ENCODE measurements at places on chromosomes 3 and 15.

DNA sequence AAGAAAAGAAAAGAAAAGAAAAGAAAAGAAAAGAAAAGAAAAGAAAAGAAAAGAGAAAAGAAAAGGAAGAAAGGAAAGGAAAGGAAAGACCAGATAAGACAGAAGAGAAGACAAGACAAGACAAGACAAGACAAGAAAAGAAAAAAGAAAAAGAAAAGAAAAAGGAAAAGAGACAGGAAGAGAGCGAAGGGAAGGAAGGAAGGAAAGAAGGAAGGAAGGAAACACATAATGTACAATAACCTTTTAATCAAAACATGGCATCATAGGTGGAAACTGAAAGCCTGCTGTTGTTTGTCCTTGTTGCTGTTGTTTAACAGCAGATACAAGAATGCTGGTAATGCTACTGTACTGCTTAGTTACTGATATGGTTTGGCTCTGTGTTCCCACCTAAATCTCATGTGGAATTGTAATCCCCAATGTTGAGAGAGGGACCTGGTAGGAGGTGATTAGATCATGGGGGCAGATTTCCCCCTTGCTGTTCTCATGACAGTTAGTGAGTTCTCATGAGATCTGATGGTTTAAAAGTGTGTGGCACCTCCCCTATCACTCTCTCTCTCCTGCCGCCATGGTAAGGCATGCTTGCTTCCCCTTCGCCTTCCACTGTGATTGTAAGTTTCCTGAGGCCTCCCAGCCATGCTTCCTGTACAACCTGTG is 67.3 kb downstream of the MCF2L2 start:
- DNase-seq = no peak

GRCh38 chr3:64612916-64613526 is 74.8 kb downstream of the ADAMTS9 start:
- no peak for DNase-seq

GRCh38 chr15:90790561-90790960 is 73.4 kb downstream of the BLM start:
- DNase-seq = no peak

DNA sequence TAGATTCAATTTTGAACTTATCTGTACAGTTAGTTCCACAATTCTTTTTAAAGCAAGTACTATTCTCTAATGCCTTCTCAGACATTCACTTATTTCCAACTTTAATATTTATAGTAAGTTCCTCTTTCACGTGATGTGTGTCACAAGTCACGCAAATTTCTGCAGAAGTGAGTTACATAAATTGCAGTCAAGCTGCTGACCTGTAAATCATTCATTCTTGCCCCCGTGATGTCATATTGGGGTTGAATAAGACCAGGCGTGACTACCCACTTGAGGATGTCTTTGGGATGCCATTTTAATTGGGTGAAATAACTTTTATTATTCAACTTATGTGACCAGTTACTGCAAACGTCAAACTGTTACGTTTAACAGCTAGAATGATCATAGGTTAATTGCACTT is 15.1 kb downstream of the PPARG start:
- no peak for DNase-seq

- DNase-seq = no peak
These were observed 15.3 kb downstream of the HDAC11 start for GRCh38 chr3:13495351-13495813.

- no peak for DNase-seq
These were observed 1354.7 kb upstream of the EPHA6 start for GRCh38 chr3:95459706-95460105.

- DNase-seq = no peak
These were observed 570.0 kb upstream of the NR2F2 start for GRCh38 chr15:95760508-95760907.

All from stimulated activated CD8-positive, alpha-beta memory T cell treated with anti-CD3 and anti-CD28 coated beads, Interleukin-2, amount 100 ng/mL, for 1 hour (primary cell).